Stimulated activated CD8-positive, alpha-beta memory T cell treated with anti-CD3 and anti-CD28 coated beads, Interleukin-2, amount 100 ng/mL, for 48 hours (primary cell): ENCODE measurements at places on chromosomes 3 and 15.

DNA sequence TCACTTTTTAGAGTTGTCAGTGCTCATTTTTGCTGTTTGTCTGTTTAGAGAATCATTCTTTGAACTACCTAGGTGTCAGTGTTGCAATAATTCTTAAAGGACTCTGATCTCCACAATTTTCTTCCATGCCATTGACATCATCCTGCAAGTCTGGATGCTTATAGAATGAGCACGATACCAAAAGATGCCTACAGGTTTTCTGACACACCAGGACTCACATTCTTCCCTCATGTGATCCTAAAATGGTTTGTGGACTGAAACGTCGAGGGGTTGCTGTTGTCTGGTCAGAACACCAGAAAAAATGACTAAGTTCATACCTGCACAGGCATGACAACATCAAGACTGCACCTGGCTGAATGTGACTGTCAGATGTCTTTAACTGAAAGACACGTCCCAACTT, 95.9 kb downstream of the SEMA5B start:
- DNase-seq: no peak

DNA sequence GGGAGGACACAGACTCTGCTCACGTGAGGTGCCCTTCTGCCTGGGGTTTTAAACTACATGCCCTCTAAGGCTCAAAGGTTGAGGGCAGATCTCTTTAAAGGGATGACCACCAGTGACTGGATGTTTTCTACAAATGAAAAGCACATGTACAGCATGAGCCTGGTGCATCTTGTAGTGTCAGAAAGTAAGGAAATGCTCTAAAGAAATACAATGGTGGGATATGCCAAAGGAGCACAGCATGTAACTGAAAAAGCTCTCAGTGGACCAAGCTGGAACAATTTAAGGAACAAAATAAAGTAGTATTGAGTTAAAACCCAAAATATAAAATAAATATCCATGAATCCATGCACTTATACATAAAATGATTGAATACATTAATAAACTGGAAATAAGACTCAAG, 78.3 kb upstream of the SEMA6D start:
- no peak for DNase-seq

DNA sequence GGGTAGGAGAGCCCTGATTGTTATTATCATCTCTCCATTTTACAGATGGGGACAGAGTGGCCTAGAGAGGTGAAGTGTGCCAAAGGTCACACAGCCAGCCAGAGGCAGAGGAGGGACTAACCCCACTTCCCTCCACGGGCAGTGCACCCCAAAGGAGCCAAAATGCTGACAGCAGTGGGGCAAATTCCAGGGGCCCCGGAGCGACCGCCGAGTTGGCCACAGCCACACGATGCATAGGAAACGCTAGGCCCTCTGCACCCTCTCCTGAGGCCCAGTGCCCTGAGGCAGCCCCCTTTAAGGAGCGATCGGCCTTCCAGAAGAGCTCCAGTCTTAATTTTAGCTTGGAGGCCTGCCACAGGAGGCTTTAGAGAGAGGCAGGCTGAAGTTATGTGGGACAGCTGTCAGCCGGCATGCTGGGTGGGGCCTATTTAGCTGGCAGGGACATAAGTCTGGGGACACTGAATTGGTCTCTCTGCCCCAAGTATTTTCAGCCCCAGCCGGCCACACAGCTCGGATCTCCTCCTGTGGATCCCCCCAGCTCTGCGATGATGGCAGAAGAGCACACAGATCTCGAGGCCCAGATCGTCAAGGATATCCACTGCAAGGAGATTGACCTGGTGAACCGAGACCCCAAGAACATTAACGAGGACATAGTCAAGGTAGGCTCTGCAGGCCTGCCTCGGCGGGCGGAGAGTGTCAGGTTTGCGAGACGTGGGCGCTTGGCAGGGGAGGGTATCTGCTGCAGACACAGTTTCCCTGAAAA, at the start of gene CAV3:
Gene CAV3, plus strand, starts transcription at position 471 of the 763 bp plus-strand sequence. Its CDS starts 75 bp downstream, at position 546.
- no peak for DNase-seq

DNA sequence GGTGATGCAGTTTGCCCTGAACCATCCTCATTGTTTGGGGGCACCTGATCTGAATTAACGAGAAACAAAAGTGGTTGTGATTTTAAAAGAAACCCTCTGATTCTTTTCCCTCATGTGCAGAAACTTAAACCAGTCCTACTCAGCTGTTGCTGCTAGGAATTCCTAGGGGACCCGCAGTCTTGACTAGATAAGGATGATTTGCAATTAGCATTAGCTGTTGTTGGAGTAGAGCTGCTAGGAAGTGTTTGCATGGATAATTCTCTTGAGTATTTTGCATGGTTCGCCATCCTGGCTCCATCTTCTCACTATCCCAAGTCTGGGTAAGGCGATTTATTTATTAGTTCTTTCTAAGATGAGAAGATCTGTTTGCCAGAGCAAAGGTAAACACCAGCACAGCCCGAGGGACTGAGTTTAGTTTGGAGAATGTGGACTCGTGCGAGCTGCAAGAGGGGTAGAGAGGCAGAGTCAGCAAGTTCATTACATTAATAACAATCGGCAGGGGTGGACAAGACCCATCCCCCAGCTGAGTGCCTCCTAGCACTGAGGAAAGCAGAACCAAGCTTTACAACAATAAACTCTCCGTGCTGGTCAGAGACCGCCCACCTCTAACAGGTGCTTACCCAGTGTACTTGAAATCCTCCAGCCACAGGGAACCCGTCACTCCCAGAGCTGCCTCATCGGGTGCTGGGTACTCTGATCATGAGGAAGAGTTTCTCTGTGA, 4.1 kb downstream of the FGD5 start:
- DNase-seq: no peak

- no peak for DNase-seq
These were observed 49.3 kb downstream of the UACA start for GRCh38 chr15:70714015-70714414.

GRCh38 chr15:100623301-100623700, 20.9 kb downstream of the ASB7 start:
- DNase-seq: no peak
